ENCODE measurements at places on chromosomes 13 and 19.

DNA sequence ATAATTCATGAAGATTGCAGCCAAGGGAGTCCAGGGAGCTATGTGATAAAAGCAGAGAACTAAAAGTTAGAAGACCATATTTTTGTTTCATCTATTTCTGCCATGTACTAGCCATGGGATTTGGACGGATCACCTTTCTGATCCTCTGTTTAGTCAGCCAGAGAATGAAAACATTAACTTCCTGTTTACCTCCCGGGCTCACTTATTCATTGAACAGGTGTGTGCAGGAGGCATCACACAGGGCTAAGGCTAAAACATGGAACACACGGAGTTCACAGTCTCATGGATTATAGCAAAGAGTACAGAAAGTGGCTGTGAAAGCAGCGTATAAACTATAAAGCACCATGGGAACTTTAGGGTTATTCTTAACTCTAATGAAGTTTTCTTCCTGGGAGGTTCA, 96.8 kb downstream of the GPR12 start:
- DNase-seq: no peak

- no peak for DNase-seq
These were observed 9.0 kb upstream of the USP29 start for GRCh38 chr19:57110592-57111328.

GRCh38 chr13:41961466-41961760, 504 bp upstream of the VWA8 start:
- DNase-seq: no peak

- DNase-seq: no peak
These were observed 4.0 kb downstream of the ZNF223 start for GRCh38 chr19:44055870-44056269.

GRCh38 chr19:40144947-40145748, 46.1 kb upstream of the MAP3K10 start:
- DNase-seq: no peak

- DNase-seq: no peak
These were observed 44.4 kb downstream of the TSHZ3 start for GRCh38 chr19:31304831-31305312.

DNA sequence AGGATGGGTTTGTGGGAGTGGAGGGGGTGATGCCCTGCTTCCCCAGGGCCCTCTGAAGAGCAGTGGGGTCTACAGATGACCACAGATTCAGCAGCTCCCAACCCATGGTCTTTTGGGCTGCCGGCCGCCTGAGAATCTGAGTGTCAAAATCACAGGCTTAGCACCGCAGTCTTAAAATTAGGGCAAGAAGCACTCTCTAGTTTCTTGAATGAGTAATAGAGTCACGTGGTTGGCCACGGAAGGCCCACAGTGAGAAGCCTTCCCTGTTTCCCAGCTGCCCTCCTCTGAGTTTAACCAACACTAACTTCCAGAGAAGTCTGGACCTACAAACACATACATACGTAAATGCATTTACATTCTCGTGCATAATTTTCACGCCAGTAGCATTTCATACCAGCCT, 5.2 kb downstream of the PRMT1 start:
- DNase-seq: no peak

DNA sequence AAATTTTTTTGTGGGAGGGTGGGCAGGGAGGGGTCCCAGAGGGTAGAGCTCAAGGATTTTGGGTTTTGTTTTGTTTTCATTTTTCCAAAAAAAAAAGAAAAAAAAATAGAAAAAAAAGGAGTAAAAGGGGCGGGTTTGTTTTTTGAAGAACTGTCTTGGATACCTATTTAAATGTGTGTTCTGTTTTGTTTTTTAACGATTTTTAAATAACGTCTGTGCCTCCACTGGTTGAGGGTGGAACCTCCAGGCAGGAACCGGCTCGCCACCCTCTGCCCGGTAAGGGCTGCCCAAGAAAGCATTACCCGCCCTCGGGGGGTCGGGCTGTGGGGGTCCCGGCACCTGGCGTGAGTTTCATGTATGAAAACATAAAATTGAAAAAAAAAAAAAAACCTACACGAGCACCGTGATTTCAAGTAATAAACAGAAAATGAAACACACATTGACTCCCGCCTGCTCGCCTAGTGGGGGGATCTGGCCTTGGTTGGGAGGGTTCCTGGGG, 10.4 kb downstream of the MIDN start:
- DNase-seq: no peak

- no peak for DNase-seq
These were observed 35.7 kb downstream of the ZNF493 start for GRCh38 chr19:21432590-21432989.

DNA sequence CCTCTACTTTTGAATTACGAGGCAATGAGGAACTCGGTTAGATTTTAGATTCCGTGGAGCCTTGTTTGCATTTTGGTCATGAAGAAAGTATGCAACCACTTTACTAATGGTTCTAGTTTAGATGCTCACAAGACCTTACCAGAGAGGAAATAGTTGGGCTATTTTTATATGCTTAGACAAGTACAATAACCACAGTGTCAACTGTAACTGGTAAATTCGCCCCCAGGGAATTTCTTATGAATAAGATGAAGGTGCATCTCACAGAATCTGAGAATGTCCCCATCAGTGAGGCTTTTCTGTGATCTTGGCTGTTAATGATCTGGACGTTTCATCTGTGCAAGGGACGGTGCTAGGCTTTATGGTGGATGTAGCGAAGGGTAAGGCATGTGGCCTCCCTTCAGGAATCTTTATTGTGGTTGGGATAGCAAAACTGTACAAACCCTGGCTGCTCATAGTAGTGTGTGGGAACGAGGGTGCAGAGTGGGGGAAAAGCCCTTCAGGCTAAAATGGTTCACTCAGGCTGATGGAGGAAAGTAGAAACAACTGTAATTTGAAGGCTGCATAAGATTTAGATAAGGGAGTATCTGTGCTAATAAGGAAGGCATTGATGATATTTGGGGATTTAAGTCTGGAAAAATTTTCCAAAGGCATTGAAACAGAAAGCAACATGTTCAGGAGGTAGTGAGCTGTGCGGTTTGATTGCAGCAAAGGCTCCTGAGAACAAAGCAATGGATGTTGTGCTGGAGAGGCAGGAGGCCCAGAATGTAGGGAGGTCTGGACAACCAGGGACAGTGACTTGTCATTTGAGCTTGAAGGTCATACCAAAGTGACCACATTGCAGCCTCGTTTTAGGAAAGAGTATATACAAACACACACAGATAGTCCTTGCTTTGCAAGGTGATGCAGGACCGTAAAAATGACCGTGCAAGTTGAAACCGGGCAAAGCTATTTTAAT, 28.4 kb downstream of the UBAC2 start:
- DNase-seq: no peak

DNA sequence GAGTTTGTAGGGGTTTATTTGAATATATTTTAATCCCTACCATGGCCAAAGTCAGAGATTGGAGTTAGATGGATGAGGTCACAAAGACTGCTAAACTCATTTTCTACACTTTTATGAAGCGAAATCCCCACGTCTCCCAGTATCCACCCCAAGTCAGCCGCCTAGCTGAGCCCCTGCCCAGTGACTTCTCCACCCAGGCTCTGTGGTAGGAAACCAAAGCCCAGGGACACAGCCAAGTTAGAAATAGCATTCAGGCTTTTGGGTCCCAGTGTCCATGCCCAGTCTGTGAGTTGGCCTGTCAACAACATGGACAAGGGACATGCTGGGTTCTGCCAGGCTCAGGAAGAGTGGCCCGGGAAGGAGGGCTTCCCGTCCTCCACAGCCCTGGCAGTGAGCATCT, 474.0 kb downstream of the FOXO1 start:
- no peak for DNase-seq

- DNase-seq: no peak
These were observed 10.5 kb upstream of the RAP2A start for GRCh38 chr13:97423300-97424045.

GRCh38 chr19:35963514-35963913, 27.3 kb downstream of the LRFN3 start:
- no peak for DNase-seq

GRCh38 chr19:51417107-51417809, at the start of gene SIGLEC10:
Gene SIGLEC10, minus strand, starts transcription at chr19:51417642. Its CDS starts 61 bp downstream, at chr19:51417581.
- no peak for DNase-seq

DNA sequence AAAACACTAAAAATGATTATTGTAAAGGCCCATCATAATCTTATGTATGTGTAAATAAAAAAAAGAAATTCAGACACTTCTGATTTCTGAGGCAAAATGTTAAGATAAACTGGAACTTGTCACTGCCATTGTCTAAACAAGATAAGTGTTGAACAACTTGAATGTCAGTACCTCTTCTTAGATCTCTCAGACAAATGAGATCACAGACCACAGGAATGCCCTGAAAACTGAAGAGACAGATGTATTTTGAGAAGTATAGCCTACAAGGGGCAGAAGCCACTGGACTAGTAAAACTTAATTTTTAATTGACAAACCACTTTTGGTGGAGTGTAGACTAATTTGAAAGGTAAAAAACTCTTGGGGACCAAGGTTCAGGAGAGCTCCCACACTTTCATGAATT, 375.5 kb upstream of the SLITRK5 start:
- DNase-seq: no peak

GRCh38 chr13:41418027-41418426, 39.3 kb upstream of the RGCC start:
- peak; percentile 73 for DNase-seq

DNA sequence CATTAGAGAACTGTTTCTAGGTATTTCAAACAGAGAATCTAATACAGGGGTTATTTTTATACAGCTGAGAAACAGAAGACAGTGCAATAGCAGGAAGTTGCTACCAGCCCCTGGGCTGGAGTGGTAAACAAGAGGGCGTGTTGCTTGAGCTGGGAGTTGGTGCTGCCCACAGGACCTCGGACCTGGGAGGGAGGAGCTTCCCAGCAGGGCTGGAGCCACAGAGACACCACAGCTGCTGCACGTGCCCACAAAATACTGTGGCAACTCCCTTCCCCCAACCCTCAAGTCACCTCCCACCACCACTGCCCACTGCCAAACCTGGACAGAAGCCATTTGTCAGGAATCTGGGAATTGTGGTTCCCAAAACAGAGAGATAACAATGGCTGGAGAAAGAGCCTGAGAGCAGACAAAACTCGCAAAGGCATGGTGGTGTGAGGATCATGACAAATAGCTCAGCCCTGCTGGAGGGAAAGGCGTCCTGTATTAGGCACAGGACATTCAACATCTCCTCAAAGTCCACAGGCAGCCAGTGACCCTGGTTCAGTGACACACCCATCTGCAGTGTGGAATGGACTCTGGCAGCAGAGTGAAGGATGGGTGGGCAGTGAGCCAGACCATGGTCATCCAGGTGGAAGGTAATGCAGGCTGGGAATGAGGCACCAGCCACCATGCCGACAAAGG, 57.2 kb downstream of the SPATA13 start:
- DNase-seq: no peak
